Activated naive CD4-positive, alpha-beta T cell (primary cell): ENCODE measurements at places on chromosomes 3 and 15.

GRCh38 chr15:74858369-74858740, 14.8 kb downstream of the SCAMP2 start:
- no peak for DNase-seq

DNA sequence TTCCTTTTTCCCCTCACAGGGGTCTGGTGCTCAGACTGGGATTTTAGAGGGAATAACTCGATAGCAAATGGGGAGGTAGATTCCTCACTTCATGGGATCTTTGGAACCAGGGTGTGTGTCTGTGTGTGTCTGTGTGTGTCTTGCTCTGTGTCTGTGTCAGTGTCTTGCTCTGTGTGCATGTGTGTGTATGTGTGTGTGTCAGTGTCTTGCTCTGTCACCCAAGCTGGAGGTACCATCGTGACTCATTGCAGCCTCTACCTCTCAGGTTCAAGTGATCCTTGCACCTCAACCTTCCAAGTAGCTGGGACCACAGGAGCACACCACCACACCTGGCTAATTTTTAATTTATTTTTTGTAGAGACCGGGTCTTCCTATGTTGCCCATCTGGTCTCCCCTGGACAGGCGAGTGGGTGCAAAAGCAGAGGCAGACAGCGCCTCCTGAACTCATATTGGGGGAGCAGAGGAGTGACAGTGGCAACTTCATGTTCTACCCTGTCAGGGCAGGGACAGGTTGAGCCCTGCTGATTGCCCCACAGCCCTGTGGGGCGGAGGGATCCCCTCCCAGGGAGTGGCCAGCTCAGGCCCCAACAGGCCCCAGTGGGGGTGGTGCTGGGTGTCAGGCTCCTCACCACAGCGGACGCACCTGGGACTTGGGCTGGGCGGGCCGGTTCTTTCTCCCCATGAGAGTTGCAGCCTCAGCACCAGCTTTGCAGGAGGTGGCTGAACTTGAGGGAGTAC, 10.4 kb upstream of the SEMA4B start:
- DNase-seq: no peak

GRCh38 chr15:79629687-79630086, 197.6 kb downstream of the MINAR1 start:
- no peak for DNase-seq

DNA sequence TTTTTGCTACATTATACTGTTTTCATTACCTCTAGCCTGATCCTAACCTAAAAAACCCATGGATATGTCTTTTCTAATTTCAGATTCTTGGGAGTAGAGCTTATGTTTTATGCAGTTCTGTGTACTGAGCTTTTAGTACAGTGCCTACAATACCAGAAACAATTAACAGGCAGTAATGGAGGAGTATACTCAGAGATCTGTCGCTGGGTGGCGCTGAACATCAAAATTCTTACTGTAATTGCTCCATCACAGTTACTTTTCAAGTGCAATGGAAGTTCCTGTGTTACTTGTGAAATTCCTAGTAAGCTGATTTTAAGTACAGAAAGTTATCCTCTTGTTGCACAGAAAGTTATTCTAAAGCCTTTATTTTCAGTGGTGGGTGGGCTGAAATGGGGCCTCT, 66.9 kb downstream of the RNF13 start:
- no peak for DNase-seq

DNA sequence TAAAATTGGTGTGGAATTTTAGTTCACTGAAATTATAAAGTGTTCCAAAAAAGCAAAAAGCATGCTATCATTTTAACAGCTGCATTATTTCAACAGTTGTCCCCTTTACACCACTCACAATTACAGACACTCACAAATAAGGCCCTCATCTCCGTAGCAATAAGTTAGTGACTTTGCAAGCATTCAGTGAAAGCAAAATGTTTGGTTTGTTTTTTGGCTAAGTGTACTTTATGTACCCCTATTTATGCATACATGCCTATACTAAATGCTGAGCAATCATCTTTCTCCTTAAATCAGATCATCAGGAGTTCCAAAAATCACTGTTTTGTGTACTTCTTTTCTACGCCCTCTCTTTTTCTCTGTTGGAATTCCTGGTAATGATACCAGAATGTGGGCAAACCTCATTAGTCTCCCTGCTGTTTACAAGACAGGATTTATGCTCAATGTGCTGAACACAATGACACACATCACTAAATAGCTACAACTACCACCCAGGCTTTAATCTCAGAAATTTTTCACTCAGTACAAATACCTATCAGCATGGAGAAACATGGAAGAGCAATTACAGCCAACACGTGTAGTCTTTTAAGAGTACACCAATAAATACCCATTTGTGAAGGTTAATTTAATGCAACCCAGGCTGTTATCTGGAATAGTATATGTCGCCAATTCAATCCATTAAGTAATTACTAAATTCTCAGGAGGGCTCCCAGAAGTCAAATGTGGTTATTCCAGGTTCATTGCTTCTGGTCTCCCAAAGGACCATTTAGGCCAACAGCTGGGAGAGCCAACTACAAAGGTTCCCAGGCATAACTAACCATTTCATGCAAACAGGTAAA, 12.0 kb downstream of the ALDH1A2 start:
- DNase-seq: no peak

- no peak for DNase-seq
Observed at GRCh38 chr3:79329154-79329553, 438.6 kb downstream of the ROBO1 start.

DNA sequence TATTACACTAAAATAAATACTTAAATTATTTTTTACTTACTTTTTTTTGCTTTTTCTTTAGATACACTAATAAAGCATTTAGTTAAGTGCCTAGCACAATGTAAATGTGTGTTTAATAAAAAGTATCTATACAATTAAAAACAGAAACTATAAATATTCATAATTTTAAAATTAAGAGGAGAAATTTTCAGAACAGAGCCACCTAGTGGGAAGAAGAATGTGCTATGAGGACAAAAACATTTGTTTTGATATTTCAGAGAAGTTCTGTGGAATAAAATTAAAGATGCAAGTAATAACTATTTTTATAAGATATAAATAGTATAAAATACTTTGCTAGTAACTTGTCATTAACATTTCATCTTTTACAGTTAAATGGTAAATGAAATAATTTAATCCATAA, 33.6 kb upstream of the PLSCR5 start:
- DNase-seq: no peak

DNA sequence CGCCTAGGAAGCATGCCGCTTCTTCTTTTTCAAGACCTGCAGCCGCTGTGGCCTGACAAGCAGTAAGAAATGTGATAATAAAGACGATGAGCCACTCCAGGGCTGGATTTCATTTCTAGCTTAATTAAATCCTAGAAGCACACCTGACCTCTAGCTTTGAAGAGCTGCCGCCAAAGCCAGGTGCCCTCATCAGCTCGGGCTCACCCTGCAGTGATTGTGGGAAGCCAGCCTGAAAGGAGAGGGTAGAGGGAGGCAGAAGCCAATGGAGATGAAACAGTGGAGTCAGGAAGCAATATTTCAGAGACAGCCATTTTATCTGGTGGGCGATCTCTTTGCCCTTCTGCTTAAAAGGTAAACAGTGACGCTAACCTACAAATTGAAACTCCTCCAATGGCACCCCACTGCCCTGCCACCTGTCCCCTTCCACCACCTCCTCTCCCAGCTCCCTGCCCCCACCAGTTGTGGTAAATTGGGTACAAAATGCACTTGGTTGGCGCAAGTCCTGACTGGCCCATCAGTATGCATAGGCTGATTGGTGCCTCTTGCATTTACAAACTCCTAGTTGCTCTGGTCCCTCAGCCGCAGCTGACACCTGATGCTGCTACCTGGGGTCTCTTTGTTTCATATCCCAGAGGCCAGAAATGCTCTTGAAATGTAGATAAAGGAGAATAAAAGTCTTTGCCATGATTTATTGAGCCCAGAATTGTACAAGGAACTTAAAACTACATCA, 385.3 kb downstream of the PDCD6IP start:
- DNase-seq: no peak

DNA sequence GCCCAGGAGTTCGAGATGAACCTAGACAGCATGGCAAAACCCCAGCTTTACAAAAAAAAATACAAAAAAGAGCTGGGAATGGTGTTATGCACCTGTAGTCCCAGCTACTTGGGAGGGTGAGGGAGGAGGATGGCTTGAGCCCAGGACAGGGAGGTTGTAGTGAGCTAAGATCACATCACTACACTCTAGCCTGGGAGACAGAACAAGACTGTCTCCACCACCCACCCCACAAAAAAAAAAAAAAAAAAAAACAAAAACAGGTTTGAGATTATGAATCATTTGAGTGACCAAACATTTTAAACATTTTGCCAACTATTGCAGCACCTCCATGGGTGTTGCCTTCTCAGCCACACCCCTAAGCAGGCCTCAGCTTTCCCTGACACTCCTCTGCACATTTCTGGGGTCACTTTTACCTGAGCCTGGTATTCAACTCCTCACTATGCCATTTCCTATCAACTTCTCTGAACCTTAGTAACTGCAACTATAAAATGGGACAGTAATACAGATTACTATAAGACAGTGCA, 41.8 kb downstream of the IL5RA start:
- DNase-seq: no peak

DNA sequence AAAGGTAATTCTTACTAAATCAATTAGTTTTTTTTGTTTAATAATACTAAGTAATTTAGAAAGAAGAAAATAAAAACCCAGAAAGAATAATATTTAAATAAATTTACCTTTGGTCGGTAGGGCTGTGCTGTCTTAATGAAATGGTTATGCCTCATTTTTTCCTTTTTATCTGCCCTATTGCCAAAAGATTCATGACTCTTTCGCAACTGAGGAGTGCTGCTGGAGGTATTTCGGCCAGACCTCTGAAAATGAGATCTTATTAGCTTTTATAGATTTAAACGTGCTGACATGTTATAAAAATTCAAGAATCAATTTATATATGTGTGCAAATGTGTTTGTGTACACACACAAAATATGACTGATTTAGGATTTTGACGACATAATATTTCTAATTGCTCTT, 67.1 kb upstream of the USP50 start:
- no peak for DNase-seq

DNA sequence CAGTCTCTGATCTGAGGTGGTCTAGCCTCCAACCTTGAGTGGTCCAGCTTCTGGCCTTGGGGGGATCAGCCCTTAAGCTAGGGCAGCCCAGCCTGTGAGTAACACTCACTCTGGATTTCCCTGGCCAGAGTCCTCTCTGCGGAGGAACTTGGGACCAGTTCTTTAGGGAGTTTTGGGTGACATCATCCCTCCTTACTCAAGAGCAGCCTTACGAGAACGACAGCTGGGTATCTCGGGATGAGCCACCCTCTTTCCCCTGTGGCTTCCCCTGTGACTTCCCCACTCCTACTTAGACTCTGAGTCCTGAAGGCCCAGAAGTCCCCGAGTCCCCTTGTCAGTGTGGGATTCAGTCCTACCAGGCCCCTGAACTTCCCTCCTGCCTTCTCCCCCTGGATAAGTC, 10.2 kb upstream of the PLXND1 start:
- no peak for DNase-seq

GRCh38 chr15:99526176-99526575, 39.6 kb upstream of the MEF2A start:
- no peak for DNase-seq

DNA sequence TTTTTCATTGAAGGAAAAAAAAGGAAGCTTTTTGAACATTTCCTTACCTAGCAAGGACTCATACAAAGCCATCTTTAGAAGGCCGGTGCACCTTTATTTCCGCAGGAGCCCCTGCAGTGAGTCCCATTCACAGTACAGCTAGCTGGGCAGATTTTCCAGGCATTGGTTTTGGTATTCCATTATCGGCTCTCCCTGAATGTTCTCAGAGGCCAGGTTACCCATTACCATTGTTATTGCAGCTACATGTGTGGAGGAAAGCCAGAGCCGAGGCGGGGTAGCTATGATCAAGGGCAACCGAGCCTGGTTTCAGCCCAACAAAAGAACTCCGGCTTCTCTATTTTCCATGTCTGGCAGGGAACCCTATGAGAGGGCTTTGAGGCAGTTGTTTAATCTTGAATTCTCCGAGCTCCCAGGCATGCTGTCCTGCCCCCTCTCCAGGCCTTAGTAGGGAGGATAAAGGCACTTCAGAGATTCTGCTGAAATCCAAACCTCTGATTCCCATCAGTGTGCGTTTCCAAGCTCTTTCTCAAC, 100.3 kb downstream of the LRRK1 start:
- DNase-seq: no peak

- no peak for DNase-seq
Observed at GRCh38 chr3:179404307-179404706, 47.0 kb downstream of the GNB4 start.

DNA sequence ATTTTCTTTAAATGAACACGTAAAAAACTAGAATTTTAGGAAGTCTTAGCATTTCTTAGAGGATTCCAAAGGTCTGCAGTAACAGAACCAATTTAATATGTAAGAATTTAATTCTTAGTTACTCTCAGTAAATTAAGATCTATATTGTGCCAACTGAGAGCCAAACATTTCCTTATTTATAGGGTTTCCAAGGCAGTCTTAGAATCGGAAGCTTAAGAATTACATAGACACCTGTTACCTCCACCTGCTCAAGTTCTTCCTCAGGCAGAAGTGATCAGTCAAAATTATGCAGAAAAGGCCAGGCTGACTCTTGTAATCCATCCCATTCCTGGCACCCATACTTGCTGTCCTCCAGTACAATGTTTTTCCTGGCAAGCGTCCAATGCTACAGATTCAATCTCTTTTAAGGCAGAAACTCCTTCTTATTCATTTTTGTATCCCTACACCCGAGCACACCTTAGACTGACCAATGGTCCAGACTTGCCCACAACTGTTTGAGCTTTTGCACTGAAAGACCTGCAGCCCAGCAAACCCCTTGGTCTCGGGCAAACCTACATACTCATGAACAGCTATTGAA, 64.3 kb downstream of the NCEH1 start:
- no peak for DNase-seq

DNA sequence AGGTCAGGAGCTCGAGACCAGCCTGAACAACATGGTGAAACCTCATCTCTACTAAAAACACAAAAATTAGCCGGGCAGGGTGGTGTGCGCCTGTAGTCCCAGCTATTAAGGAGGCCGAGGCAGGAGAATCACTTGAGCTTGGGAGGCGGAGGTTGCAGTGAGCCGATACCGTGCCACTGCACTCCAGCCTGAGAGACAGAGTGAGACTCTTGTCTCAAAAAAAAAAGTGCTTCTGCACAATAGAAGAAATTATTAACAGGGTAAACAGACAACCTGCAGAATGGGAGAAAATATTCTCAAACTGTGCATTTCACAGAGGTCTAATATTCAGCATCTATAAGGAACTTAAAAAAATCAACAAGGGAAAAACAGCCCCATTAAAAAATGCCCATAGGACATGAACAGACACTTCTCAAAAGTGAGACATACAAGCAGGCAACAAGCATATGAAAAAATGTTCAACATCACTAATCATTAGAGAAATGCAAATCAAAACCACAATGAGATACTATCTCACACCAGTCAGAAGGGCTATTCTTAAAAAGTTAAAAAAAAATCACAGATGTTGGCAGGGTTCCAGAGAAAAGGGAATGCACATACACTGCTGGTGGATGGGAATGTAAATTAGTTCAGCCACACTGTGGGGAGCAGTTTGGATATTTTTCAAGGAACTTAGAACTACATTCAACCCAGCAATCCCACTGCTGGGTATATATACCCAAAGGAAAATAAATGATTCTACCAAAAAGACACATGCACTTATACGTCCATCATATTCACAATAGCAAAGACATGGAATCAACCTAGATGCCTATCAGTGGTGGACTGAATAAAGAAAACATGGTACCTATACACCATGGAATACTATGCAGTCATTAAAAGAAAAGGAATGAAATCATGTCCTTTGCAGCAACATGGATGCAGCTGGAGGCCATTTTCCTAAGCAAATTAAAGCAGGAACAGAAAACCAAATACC, 75.5 kb downstream of the MSL2 start:
- no peak for DNase-seq

GRCh38 chr3:1207904-1208303, 115.1 kb downstream of the CNTN6 start:
- DNase-seq: no peak
